Dermis blood vessel endothelial cell (primary cell): ENCODE measurements at places on chromosomes 16 and 17. TPM values are rescaled to one million over a fixed set of nuclear protein-coding genes. Genes with fewer than 3 reads are reported as not detected.

The TOP3A gene
- total RNA-seq, result 26.8 and 47.0 TPM in 2 replicates

The EEF2K gene
- 44.1 and 59.6 TPM in 2 replicates for total RNA-seq

The SNTB2 gene
- total RNA-seq, result 91.0 and 185 TPM in 2 replicates

The B3GNT9 gene
- 3.5 and 5.3 TPM in 2 replicates for total RNA-seq

The PHF23 gene
- total RNA-seq, result 41.4 and 42.8 TPM in 2 replicates

The HYDIN gene
- 0.17 TPM in 1 of 2 replicates, not detected in the other for total RNA-seq

The ADAM11 gene
- total RNA-seq, result under 0.01 and 0.09 TPM in 2 replicates

The FAM171A2 gene
- total RNA-seq, result 7.0 and 9.7 TPM in 2 replicates

The TMEM235 gene
- 0.51 and 0.84 TPM in 2 replicates for total RNA-seq

The SLC47A2 gene
- not detected in 2 replicates for total RNA-seq
